Right renal cortex interstitium (tissue), 3 donors: ENCODE measurements at places on chromosomes 3 and 15. TPM values are rescaled to one million over a fixed set of nuclear protein-coding genes. Genes with fewer than 3 reads are reported as not detected.

DNA sequence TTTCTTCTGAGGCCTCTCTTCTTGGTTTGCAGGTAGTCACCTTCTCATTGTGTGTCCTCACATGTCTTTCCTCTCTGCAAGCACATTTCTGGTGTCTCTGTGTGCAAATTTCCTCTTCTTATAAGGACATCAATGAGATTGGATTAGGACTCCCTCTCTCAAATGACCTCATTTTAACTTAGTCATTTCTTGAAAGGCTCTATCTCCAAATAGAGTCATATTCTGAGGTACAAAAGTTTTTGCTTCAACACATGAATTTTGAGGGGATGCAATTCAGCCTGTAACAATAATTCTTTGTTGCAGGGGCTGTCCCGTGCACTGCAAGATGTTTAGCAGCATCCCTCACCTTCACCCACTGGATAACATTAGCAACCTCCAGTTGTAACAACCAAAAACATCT, 115.0 kb upstream of the DCBLD2 start:
- no peak for DNase-seq

DNA sequence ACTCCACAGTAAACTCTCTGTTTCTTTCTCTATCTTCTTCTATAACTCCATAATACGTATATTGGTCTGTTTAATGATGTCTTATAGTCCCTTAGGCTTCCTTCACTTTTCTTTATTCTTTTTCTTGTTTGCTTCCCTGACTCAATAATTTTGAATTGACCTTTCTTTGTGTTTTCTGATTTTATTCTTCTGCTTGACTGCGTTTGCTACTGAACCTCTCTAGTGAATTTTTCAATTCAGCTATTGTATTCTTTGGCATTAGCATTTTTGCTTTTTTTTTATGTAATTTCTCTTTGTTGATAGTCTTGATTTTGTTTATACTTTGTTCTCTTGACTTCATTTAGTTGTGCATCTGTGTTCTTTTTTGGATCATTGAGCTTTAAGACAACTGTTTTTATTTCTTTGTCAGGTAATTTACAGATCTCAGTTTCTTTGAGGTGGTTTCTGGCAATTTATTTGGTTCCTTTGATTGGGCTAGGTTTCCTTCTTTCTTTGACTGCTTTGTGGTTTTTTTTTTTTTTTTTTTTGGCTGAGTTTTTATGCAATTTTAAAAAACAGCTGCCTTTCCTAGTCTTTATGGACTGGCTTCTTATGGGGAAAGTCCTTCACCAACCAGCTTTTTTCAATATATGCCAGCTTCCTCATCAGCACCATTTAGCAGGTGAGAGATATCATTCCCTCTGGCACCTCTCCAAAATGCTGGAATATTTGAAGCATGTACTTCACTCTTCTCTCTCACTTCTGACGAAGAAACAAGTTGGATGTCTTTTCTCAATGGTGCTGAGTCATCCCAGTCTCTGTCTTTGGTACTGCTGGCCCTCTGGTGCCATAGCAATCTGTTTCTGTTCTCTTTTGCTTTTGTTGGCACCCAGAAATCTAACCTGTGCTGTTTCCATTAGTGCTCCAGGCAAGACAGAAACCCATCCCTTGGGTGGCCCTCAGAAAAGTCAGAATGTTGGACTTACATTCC, 17.6 kb downstream of the RSRC1 start:
- DNase-seq, result no peak

GRCh38 chr15:61748529-61748928, 311.7 kb downstream of the VPS13C start:
- no peak for DNase-seq

- DNase-seq, result no peak
These were observed 20.3 kb downstream of the GPR160 start for GRCh38 chr3:170058127-170058526.

The POLQ gene
- 4.9 TPM for polyA plus RNA-seq

The RFT1 gene
- 27.6 TPM for polyA plus RNA-seq

- no peak for DNase-seq
These were observed 26.6 kb downstream of the LRRC2 start for GRCh38 chr3:46539443-46540005.

The RGMA gene
- polyA plus RNA-seq, result 8.1 TPM

The OSTN gene
- polyA plus RNA-seq, result 5.3 TPM

DNA sequence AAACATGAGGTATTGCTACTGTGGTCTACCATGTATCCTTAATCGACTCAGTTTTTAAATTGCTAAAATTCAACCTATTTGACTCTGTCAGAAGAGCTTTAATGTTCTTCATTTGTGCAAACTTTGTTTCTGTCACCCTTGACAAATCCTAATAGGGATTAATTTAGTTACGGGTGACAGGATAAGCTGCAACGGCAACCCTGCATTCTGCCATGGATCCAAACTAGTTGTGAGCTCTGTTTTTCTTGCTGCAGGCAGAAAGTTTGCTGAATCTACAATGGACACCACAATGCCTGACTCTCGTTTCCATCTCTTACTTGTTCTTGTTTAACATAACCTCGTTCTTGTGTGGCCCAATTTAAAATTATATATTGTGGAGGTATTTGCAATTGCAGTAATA, 352.3 kb downstream of the ROBO2 start:
- DNase-seq, result no peak

DNA sequence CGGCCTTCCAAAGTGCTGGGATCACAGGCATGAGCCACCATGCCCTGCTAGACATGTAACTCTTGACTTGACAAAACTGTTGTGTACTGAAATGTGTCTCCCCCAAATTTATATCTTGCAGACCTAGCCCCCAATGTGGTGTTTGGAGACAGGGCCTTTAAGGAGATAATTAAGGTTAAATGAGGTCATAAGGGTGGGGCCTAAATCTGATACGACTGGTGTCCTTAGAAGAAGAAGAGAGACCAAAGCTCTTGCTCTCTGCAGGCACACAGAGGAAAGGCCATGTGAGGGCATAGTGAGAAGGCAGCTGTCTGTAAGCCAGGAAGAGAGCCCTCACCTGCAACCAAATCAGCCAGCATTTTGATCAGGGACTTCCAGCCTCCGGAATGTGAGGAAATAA, 361.3 kb downstream of the SV2B start:
- no peak for DNase-seq

- DNase-seq, result no peak
These were observed 45.1 kb upstream of the RSL24D1 start for GRCh38 chr15:55241891-55242290.

DNA sequence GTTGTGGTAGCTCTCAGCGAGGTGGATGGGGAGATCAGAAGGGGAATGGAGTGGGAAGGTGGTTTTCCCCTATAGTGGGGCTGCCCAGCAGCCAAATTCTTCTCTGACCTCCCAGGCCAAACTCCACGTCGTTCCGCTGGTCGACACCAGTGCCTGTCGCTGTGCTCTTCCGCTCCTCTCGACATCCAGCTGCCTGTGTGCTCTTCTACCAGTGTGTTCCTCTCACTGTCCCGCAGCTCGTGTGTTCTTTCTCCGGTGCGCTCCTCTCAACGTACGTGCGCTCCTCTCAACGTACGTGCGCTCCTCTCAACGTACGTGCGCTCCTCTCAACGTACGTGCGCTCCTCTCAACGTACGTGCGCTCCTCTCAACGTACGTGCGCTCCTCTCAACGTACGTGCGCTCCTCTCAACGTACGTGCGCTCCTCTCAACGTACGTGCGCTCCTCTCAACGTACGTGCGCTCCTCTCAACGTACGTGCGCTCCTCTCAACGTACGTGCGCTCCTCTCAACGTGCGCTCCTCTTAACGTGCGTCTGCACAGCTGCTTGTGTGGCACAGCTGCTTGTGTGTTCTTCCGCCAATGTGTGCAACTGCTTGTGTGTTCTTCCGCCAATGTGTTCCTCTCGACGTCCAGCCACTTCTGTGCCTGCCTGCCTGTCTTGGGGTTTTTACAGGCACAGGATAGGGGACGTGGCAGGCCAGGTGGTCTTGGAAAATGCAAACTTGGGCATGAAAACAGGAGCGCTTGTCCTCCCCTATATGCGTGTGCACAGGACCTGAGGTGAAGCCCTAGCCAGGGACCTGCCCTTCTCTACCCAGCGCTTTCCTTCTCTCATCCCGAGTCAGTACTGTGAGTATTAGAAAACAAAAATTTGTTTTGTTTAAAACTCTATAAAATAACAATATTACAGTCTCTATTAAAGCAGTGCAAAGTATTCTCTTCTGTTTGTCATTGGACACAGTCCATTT, 991.1 kb downstream of the GBE1 start:
- DNase-seq, result no peak

GRCh38 chr15:80871858-80872257, 92.7 kb downstream of the CEMIP start:
- no peak for DNase-seq

DNA sequence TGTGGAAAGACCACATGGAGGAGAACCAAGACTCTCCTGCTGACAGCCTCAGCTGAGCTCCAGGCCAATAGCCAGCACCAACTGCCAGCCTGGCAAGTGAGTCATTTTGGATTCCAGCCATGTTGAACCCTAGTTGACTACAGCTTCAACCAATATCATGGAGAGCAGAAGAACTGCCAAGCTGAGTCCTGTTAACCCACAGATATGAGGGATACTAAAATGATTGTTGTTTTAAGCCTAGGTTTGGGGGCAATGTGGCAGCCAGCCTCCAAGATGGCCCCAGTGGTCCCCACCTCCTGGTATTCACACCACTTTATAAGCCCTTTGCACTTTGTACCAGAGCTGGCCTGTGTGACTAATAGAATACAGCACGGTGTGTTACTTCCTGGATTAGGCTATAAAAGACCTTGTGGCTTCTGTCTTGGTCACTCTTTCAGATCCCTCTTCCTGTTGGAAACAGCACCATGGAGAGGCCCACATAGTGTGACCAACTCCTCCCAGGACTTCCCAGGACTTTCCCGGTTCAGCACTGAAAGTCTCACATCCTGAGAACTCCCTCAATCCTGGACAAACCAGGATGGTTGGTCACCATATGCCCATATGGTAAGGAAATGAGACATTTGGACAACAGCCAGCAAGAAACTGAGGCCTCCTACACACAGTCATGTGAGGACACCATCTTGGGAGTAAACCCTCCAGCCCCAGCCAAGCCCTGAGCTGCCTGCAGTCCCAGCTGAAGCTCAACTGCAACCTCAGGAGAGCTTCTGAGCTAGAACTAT, 32.4 kb upstream of the CDV3 start:
- no peak for DNase-seq

- peak; percentile 32 for DNase-seq
These were observed 48.8 kb upstream of the PTX3 start for GRCh38 chr3:157387708-157388435.
